ENCODE measurements at places on chromosomes 1 and 21.

GRCh38 chr1:46533179-46533864 lies 18.1 kb downstream of the KNCN start:
- DNase-seq = peak; percentile 15

DNA sequence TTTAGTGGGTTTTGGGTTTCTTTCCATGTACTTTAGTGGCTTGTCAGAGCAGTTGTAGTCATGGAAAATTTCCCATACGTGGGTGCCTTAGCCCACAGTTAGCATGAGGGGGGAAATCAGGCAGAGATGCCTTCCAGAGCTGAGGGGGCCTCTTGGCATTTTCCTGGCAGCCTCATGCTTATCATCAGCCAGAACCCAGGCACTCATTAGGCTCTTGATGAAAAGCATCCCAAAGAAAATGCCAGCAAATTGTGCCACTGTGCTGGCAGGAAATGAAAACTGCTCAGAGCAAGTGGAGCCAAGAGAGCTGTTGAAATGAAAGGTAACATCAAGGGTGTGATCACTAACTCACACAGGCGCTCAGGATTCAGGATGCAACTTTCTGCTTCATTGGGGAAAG lies 128.0 kb downstream of the TNNI3K start:
- no peak for DNase-seq

GRCh38 chr1:153962088-153963029 lies 978 bp downstream of the SLC39A1 start:
- DNase-seq = no peak

GRCh38 chr1:5513846-5514526 lies 478.2 kb downstream of the NPHP4 start:
- DNase-seq = no peak

DNA sequence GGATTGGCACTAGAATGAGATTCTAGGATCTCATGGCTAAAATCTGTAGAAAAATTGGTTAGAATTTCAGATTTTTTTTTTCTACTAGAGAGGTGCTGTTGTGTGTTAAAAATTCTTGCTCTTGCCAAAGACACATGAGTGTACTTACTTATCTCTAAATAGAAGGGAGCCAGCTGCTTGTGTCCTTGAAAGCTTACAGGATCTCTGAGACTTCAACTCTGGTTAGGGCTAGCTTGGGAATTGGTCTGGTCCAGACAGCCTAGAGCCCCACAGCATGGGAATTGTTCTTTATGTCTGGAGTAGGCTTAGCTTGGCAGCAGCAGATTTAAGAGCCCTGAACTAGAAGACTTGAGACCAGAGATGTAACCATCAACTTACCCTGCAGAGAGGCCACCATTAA lies 37.3 kb downstream of the MACO1 start:
- DNase-seq = no peak

All from activated naive CD8-positive, alpha-beta T cell treated with anti-CD3 and anti-CD28 coated beads, Interleukin-2, amount 50 U/mL, for 16 hours (primary cell).